Activated CD8-positive, alpha-beta T cell treated with anti-CD3 and anti-CD28 coated beads for 36 hours (primary cell): ENCODE measurements at places on chromosomes 4 and X. TPM values are rescaled to one million over a fixed set of nuclear protein-coding genes. Genes with fewer than 3 reads are reported as not detected.

DNA sequence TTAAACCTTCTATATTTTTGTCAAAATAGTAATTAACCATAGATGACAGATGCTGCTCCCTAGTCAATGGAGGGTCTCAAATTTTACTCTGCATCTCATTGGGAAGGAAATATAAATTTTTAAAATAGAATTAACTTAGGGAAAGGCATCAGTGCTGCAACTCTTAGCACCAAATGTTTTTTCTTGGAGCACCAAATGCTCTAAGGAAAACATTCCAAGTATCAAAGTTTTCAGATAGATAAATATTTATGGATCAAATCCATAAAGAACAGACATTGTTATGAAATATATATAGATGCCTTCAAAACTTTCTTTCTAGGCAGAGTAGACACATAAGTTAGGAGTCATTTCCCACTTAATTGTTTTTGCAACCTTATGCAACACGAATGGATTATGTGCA lies 168.7 kb downstream of the ANTXR2 start:
- DNase-seq, result no peak

- no peak for DNase-seq
Measured at GRCh38 chr4:141497627-141498026, 138.8 kb upstream of the IL15 start.

DNA sequence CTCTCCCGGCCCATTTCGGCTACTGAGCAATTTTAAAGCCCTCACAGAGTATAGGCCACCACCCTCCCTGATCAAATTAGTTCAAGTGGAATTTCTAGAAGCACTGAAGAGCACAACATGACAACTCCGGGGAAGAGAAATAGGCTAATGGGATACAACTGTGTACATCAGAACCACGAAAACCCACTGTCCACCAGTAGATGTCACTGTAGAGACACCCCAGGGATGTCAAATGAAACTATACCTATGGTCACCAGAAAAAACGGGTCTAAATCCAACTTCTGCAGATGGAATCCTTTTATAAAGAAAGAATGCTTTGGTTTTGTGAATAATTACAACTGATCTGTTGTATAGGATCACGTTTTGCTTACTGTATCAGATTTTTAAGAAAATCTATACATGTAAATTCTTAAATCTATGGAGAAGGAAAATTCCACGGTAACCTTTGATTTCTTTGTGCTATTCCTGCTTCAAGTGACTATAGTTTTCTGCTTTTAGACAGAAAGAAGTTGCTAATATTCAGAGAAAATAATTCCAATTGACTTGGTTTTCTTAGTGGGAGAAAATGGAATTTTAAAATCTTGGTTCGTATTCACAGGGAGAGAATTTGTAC lies 29.5 kb upstream of the MAP3K15 start:
- DNase-seq, result peak; percentile 62

DNA sequence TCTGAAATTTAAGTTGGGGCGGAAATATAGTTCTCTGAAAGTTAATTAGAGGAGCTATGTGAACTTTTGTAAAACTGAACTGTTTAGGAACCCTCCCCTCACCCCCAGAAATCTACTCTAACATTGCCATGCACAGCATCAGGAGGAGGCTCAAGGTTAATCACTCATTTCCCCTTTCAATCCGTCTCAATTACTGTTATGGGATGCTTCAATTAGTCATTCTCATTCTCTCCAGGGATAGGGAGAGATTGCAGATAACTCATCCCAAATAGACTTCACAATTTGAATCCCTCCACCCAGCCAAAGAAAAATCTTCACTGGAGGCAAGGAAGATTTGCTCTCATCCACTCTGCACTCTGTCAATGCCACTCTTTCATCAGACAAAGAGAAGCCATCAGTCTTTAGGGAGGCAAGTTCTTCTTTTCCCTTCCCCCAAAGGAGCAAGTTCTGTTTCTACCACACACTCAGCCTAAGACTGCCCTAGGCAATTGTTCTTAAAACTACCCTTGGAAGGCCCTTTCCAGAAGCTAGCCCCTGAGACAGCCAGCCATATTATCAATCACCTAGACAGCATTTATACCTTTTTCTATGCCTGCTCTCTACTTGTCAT lies 140.4 kb downstream of the SLC10A7 start:
- no peak for DNase-seq

DNA sequence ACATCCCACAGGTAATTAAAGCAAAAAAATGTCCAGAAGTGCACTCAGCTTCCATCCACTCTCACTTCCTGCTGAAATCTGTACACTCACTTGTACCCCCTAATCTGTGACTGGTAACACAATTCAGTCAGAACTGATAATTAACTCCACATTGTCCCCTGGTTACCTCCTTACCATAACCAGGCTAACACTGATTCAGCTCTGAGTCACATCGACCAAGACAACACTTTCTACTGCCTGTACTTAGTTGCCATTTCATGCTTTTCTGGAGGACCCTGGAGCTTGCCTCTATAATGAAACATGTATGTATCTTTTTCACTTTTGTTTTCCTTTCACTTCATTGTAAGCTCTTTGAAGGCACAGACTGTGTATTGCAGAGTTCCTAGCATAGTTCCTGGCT lies 130.9 kb upstream of the GABRG1 start:
- no peak for DNase-seq

- DNase-seq, result no peak
Measured at GRCh38 chrX:37959212-37960021, 46.9 kb upstream of the SYTL5 start.

- DNase-seq, result no peak
Measured at GRCh38 chrX:135556055-135556454, 35.6 kb downstream of the INTS6L start.

Gene FAM149A
- 0.52 TPM for total RNA-seq

Gene CXorf49
- not detected for total RNA-seq
